SJSA1 (cell line): ENCODE measurements at places on chromosomes 12 and 14. TPM values are rescaled to one million over a fixed set of nuclear protein-coding genes. Genes with fewer than 3 reads are reported as not detected.

- DNase-seq, result no peak
Measured at GRCh38 chr12:122459211-122459610, 36.7 kb upstream of the CLIP1 start.

DNA sequence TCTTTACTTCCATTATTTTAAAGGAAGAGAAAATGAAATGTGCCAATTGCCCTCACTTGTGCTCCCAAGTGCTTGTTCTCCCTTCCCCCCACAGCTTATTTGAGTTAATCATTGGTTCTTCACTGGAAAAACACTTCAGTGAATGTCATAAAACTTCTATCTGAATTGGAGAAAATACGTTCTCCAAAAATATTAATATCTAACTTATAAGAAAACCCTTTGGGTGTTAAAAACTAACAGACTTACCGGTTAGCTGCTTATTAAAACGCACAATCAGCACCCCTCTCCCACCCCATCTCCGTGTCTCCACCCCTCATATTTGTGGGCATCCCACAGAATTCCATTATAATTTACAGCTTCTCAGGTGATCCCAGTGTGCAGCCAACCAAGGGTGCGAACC, 31.7 kb downstream of the PLEKHA5 start:
- no peak for DNase-seq

DNA sequence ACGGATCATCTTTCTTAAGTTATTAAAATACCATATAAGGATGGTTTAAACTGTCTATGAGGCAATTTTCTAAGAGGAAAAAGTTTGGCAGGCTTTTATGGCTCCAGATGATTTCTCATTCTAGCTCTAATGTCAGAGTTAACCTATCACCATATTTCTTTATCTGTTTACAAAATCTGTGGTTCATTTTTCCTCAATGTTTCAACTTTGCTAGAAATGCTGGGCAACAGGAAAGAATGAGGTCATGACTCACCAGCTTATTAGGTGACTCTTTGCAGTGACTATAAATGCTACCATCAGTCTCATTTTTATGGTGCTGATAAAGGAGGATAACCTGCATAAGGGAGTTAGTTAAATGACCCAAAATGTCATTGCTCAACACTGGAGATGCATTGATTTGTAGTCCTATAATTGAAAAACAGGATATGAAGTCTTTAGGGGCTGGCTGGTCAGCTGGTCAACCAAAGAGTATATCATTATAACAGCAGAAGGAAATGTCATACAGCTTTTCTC, 45.3 kb upstream of the RAP1B start:
- DNase-seq, result no peak

DNA sequence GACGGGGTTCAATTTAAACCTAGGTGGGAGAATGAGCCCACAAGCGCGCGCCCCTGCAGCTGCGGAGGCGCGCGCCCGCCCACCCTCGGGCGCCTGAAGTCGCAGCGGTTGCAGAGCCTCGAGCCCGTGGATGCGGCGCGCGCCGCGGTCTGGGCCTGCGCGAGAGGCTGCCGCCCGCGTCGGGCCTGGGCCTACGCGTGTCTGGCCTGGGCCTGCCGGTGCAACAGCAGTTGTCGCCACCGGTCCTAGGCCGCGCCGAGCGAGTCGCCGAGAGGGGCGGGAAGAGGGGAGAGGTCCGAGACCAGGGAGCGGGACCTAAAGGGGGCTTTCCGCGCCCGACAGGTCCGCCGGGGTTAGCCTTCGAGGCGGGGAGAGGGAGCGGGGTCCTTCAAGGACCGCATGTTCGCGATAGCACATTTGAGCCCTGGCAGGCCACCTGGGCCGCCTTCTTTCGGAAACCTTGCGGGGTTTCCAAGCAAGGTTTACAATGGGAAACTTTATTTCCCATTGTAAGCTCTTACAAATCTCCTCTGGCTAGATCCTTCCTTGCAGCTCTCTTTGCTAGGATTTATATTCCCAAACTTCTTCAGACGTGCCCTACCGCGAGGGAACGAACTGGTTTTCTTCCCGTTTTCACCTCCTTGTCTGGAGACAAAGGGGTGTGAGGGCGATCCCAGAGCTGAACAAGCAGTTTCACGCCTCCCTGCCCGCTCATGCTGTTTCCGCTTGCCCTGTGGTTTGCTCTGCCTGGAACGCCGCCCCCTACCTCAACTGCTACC, 6.8 kb downstream of the SIX6 start:
- DNase-seq, result no peak

- DNase-seq, result no peak
Measured at GRCh38 chr12:95693689-95694088, 96.9 kb downstream of the NTN4 start.

- no peak for DNase-seq
Measured at GRCh38 chr12:124938587-124938986, 24.1 kb upstream of the UBC start.

FOXM1 gene
- total RNA-seq, result 55.9 and 66.4 TPM in 2 replicates

AKAP3 gene
- 2.4 and 2.5 TPM in 2 replicates for total RNA-seq
